ENCODE measurements at places on chromosomes 2 and 18. TPM values are rescaled to one million over a fixed set of nuclear protein-coding genes. Genes with fewer than 3 reads are reported as not detected.

- DNase-seq = no peak
Measured at GRCh38 chr2:8535469-8535795, 146.4 kb upstream of the ID2 start.

Gene TMEM178A
- total RNA-seq = 7.5 TPM

GRCh38 chr2:221572219-221572820 lies at the start of gene EPHA4:
TSS of gene EPHA4 (minus strand) at chr2:221572304. CDS start at chr2:221572248, 56 bp downstream.
- DNase-seq = peak; percentile 83

DNA sequence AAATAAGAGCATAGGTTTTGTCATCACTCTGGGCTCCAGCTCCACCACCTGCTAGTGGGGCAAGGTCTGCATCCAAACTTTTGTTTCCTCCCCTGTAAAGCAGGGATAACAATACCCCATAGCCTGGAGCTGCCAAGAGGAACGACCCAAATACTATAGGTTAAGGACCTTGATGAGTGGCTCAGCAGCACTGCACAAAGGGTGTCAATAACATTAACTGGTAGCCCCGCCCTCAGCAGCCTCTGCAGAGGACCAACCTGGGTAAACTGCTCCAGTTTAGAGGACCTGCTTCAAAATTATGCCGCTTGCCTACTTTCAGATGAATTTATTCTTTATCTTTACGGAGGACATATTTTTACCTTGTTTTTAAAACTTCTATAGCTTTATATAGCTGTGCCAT lies 65.8 kb upstream of the RIOK3 start:
- DNase-seq = no peak

DNA sequence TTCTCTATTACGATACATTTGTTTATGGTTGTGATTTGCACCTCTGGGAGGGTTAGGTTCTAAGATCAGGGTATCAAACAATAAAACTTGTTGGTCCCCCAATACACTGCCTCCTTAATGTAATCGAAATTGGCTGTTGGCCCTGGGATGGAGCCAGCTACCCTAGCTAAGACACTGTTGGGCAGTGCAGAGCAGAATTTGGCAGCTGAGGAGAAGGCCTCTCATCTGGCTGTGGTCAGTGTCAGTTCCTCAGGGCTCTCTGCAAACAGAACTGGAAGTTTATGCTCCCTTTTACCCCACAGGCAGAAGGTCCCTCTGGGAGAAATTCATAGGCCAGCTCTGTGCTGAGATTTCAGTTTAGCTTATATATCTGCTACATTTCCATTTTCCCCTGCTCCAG lies 8.6 kb upstream of the HAAO start:
- no peak for DNase-seq

DNA sequence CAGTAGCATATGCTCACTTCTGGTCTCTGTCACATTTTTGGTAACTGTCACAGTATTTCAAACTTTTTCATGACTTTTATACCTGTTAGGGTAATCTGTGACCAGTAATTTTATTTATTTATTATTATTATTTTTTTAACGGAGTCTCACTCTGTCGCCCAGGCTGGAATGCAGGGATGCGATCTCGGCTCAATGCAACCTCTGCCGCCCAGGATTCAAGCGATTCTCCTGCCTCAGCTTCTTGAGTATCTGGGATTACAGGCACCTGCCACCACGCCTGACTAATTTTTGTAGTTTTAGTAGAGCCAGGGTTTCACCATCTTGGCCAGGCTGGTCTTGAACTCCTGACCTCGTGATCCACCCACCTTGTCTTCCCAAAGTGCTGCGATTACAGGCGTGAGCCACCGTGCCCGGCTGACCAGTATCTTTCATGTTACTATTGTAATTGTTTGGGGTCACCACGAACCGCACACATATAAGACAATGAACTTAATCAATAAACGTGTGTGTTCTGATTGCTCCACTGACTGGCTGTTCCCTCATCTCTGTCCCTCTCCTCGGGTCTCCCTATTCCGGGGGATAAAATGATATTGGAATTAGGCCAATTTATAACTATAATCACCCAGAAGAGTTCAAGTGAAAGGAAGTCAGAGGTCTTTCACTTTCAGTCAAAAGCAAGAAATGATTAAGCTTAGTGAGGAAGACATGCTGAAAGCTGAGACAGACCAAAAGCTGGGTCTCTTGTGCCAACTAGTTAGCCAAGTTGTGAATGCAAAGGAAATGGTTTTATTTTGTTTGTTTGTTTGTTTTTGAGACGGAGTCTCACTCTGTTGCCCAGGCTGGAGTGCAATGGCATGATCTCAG lies 22.9 kb downstream of the TGIF1 start:
- DNase-seq = no peak

- no peak for DNase-seq
Measured at GRCh38 chr18:14221689-14222088, 89.5 kb upstream of the ZNF519 start.

Gene C2orf15
- 6.2 TPM for total RNA-seq

Gene PMAIP1
- 152 TPM for total RNA-seq

DNA sequence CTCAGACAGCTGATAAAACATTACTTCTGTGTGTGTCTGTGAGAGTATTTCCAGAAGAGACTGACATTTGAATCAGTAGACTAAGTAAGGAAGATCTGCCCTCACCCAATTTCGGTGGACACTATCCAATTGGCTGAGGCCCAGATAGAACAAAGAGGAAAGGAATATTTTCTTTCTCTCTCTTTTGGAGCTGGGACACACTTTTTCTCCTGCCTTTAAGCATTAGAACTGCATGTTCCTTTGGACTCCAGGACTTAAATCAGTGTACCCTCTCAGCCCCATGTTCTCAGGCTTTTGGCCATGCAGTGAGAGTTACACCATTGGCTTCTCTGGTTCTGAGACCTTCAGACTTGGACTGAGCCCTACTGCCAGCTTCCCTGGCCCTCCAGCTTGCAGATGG lies 3.3 kb upstream of the SRBD1 start:
- no peak for DNase-seq

GRCh38 chr18:44792456-44793061 lies 111.9 kb downstream of the SETBP1 start:
- no peak for DNase-seq

All from H9 (cell line).